Stimulated activated CD4-positive, alpha-beta T cell treated with anti-CD3 and anti-CD28 coated beads, Interleukin-4, amount 100 ng/mL, for 1 hour (primary cell): ENCODE measurements at places on chromosomes 3 and 15.

DNA sequence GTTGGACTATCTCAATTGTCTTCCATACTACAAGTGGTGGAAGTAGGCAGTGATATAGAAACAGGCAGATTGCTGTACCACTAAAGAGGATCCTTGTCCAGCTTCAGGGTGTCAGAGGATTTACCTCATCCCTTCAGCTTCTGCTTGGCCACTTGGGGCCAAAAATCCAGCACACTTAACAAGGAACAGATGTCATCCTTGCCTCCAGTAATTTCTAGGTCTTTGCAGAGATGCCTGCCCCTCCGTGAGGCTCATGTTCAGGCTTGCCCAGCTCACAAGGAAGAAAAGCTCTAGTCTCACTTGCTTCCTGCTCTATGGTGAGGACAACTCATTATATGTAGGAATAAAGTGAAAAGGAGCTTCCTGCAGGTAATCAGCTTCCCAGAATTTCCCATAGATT is 510.3 kb downstream of the EPHA3 start:
- DNase-seq: no peak

DNA sequence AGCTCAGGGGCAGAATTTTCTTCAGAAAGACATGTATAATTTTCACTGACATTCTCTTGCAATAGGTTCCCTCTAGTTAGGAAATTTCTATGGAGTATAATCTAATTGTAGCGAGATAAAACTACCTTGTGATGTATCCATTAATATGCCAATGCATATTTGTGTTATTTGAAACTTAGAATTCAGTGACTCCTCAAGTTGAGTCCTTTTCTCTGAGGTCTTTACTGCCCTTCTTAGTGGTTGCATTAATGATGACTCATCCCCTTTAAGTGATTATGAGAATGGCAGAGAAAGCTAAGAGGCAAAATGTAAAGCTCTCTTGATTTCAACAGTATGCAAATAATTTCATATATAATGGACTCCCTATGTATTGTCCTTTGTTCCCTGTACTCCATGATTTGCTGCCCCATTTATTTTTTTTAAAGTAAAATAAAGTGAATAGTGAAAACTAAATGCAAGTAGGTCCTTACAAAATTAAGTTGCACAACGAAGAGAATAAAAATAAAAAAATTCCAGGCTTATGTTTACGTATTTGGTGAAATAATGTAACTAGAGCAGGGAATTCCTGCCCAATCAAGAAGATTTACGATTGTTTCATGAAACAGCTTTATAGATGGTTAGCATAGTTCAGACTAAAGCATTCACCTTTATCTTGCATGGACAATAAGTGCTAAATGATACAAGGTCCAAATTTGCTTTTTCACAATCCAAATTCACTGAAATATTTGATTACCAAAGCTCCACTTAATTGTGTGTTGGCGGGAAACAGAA is 78.1 kb downstream of the ZPLD1 start:
- DNase-seq: no peak

DNA sequence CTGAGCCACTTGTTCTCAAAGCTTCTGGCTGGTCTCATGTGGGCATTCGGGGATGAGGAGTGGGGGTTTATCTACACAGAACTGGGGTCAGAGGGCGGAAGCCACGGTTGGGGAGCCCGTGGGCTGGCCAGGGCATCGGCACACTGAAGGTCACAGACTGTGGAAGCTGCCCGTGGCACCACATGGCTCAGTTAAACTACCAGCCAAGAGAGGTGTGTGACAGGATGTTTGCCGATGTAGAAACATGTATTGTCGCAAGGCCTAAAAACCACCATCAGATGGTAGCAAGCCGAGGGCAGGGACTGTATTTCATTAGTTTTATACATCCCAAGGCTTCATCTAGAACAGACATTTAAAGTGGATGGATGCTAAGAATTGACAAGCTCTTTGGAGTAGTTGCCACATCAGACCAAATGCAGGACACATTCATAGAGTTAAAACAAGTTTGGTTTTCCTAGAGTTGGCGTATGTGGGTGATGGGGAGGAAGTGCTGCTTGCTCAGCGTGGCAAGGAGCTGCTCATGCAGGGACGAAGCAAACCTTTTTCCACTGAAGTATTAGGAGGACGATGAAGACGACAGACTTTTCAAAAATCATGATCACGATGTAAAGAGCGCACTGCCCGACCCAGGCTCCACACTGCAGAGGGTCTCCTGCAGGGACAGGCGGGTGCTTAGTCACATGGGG is 9.6 kb upstream of the MUSTN1 start:
- DNase-seq: no peak

- DNase-seq: no peak
Observed at GRCh38 chr3:136992115-136992514, 34.3 kb downstream of the IL20RB start.

DNA sequence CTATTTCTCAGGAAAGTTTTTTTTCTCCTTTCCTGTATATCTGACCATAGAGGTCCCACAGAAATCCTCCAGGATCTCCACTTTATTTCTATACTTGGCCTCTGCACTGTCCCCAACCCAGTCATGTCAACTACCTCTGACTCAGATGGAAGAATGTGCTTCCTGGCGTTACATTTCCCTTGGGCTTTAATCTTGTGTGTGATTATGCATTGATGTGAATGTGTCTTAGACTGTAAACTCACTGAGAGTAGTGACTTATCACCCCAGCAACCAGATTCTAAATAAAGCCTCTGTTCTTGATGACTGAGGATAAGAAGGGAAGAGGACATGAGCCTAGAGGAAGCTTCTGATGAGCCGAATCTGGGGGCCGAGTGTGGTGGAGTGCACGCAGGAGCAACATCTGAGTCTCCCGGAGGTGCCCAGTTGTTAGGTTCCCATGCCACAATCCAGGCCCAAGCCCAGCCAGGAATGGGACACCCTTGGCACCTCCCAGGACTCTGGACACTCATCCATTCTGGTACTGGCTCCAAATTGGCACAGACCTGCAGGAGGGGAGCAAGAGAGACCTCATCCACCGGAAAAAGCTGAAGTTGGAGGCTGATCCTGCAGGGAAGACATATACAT is 32.1 kb upstream of the HEG1 start:
- no peak for DNase-seq

- no peak for DNase-seq
Observed at GRCh38 chr3:134827213-134827612, 32.2 kb downstream of the EPHB1 start.

GRCh38 chr15:97522347-97522746 is 438.2 kb upstream of the ARRDC4 start:
- no peak for DNase-seq

GRCh38 chr15:69869291-69869690 is 228.4 kb downstream of the TLE3 start:
- DNase-seq: no peak

DNA sequence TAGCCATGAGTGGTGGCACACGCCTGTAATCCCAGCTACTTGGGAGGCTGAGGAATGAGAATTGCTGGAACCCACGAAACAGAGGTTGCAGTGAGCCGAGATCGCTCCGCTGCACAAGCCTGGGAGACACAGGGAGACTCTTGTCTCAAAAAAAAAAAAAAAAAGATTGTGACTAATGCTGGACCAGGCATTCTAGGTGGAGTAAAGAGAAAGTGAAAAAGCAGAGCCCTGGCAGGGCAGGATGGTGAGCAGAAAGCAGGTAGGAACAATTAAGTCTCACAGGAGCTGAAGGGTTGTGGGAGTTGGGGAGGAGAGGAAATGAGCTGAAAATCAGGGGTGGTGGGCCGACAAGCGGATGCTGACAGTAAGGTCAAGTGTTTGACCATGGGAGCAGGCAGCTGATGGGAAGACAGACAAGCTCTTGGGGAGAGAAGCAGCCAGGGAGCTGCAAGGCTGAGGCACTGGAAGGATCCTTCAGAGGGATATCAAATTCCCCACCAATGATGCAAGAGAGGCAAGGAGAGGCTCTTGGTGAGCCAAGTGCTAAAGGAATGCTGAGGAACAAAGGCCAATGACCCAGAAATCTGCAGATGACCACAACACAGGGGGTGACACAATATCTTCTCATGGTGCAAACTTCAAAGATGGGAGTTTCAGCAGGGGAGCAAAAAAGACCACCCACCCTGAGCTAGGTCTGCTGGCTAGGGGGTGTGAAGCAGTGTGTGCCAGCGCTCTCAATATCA is 251.1 kb downstream of the ULK4 start:
- no peak for DNase-seq
